Left renal pelvis (tissue), 4 donors: ENCODE measurements at places on chromosomes 3 and 15. TPM values are rescaled to one million over a fixed set of nuclear protein-coding genes. Genes with fewer than 3 reads are reported as not detected.

Gene MYZAP
- 5.2 TPM for polyA plus RNA-seq

Gene ASB14
- 0.49 TPM for polyA plus RNA-seq

DNA sequence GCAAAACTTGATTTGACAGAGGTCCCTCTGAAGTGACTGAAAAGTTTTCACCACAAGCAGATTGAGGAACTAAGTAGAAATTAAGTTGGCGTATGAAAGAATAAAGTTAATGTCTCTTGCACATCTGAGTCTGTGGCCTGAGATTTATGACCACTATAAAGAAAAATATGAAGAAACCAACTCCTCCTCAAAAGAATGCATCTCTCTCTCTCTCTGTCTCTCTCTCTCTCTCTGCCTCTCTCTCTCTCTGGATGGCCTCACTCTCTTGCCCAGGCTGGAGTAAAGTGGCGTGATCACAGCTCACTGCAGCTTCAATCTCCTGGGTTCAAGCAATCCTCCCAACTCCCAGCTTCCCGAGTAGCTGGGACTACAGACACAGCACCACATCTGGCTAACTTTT lies 55.2 kb downstream of the RPL22L1 start:
- no peak for DNase-seq

- DNase-seq, result no peak
Observed at GRCh38 chr15:93359425-93360131, 270.6 kb upstream of the RGMA start.

Gene ARPP21
- 1.6 TPM for polyA plus RNA-seq

Gene DNAH12
- polyA plus RNA-seq, result 2.0 TPM

DNA sequence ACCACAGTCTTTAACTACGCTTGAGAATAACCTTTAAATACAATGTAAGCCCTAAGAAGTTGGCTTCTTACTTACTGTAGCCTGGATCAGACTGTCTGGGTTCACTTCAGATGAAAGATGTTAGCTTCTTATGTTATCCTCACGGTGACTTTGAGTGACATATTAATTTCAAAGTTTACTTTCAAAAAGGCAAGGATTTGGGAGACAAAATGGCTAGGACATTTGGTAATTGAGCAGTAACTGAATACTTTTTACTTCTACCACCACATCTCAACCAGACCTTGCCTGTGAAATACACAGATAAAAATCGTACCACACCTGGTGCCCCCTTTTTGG lies 36.0 kb upstream of the BNIP2 start:
- no peak for DNase-seq

Gene IMPG2
- polyA plus RNA-seq, result 0.70 TPM

DNA sequence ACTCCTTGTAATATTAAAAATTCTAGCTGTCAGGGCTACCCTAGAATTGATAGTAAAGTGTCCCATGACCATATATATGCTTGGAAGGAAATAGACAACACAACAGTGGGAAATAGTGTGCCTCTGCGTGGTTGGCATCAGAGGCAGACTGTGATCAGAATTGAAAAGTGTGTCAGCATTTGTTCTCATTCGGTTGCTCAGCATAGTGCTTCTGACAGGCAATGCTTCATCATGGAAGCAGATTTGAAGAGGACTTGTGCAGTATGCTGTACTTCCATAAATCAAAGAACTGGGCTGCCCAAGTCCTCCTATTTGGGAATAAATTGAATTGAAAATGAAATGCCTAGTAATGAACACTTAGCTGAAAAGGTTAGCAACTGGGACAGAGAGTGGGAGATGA lies 435.7 kb downstream of the DIPK2A start:
- no peak for DNase-seq

DNA sequence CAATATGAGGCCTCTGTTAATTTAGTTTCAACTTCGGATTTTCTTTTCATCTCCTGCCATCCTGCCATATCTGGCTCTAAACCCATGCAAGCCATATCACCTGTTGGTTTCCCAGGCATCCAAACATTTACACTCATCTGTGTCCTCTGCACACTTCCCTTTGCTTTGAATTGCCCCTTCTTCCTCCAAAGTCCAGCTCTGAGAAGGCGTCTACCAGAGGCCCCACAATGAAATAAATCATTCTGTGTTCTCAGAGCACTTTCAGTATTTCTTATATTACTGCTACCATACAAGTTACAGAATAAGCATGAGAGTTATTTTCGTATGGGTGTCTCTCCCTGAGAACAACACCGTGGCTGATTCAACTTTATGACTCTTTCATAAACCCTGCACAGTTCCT lies 12.9 kb upstream of the ABHD17C start:
- DNase-seq, result no peak

GRCh38 chr3:33773637-33774036 lies 24.8 kb upstream of the PDCD6IP start:
- no peak for DNase-seq

DNA sequence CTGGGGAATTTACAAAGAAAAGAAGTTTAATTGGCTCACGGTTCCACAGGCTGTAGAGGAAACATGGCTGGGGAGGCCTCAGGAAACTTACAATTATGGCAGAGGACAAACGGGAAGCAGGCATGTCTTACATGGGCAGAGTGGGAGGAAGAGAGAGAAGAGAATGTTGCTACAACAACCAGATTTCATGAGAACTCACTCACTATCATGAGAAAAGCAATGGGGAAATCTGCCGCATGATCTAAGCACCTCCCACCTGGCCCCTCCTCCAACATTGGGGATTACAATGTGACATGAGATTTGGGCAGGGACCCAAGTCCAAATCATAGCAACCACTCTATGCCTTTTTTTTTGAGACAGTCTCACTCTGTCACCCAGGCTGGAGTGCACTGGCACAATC lies 28.8 kb downstream of the PCNP start:
- no peak for DNase-seq

GRCh38 chr3:128322030-128323022 lies 144.4 kb downstream of the DNAJB8 start:
- DNase-seq, result no peak

GRCh38 chr3:189638276-189639031 lies 7.3 kb downstream of the TP63 start:
- no peak for DNase-seq

DNA sequence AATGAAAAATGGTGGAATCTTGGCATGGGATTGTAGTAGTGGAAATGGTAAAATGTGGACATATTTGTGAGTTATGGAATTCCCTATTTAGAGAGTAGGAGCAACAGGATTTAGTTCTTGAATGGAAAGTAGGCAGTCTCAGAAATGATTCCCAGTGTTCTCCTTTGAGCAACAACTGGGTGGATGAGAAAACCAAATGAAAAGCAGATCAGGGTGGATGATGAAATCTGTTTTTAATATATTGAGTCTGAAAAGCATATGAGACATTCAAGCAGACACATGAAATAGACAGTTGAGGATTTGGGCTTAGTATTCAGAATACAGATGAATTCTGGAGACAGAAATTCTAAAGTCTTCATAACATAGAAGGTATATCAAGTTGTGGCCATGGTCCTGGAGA lies 451.3 kb downstream of the LPP start:
- DNase-seq, result no peak

GRCh38 chr3:23720885-23721284 lies 84.9 kb upstream of the UBE2E1 start:
- no peak for DNase-seq

DNA sequence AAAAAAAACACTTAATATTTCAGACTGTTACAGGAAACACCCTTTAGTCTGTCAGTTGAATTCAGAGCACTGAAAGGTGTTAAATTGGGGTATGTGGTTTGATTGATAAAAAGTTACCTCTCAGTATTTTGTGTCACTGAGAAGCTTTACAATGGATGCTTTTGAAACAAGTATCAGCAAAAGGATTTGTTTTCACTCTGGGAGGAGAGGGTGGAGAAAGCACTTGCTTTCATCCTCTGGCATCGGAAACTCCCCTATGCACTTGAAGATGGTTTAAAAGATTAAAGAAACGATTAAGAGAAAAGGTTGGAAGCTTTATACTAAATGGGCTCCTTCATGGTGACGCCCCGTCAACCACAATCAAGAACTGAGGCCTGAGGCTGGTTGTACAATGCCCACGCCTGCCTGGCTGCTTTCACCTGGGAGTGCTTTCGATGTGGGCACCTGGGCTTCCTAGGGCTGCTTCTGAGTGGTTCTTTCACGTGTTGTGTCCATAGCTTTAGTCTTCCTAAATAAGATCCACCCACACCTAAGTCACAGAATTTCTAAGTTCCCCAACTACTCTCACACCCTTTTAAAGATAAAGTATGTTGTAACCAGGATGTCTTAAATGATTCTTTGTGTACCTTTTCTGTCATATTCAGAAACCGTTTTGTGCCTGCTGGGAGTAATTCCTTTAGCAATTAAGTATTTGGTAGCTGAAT lies 17.9 kb downstream of the TMEM43 start:
- no peak for DNase-seq

GRCh38 chr3:47413751-47414150 lies 32.9 kb downstream of the PTPN23 start:
- DNase-seq, result no peak

Gene GCNT3
- polyA plus RNA-seq, result 0.56 TPM

Gene KBTBD8
- polyA plus RNA-seq, result 1.3 TPM

Gene ADAMTS17
- 2.1 TPM for polyA plus RNA-seq

DNA sequence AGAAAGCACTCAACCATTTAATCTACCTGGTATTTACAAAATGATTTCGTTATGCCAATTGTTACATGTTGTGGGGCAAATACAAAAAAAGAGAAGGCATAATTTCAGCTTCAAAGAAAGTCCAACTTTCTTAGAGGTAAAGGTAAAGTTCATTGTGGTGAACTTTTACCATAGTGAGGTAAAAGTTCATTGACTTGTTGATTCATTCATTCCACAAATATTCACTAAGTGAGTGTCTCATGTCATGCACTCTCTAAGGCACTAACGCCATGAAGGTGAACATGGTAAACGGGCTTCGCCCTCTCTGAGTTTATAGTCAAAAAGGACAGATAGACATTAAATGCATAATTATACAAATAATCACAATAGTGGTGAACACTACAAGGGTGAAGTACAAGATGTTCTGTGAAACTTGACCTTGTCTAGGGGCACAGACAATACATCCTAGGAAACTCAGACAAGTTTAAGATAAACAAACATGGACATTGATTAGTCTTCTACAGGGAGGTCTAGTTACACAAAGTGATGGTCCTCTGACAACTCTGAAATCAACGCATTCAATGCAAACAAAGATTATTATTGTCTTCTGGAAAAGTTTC lies 378.6 kb downstream of the MAGI1 start:
- DNase-seq, result no peak

Gene AP3B2
- polyA plus RNA-seq, result 2.0 TPM

DNA sequence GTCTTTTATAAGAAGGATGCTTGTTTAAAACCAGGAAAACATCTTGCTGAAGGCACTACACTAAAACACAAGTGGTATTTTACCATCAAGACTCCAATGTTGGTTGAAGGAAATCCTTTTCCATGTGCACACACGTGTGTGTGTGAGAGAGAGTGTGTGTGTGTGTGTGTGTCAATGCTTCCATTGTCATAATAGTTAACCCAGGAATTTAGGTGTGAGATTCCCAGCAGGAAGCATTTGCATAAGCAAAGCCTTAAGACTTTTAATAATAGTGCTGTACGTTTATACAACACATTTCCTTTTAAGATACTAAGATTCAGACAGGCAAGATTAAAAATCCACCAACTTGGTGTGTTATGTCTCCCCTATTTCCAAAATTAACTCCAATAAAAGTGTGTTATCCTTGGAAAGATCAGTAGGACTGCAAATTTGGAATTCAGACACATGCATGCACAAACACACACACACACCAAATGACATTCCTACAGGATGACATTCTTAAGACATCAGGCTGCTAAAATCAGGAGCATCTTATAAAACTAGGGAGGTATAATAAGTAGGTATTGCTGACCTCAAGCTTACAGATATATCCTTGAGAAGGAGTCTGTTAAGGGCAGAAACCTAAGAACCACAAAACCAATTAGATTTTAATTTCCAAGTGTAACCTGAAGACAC lies 18.3 kb downstream of the LMCD1 start:
- no peak for DNase-seq

GRCh38 chr3:174812172-174812862 lies 46.8 kb upstream of the NAALADL2 start:
- no peak for DNase-seq

DNA sequence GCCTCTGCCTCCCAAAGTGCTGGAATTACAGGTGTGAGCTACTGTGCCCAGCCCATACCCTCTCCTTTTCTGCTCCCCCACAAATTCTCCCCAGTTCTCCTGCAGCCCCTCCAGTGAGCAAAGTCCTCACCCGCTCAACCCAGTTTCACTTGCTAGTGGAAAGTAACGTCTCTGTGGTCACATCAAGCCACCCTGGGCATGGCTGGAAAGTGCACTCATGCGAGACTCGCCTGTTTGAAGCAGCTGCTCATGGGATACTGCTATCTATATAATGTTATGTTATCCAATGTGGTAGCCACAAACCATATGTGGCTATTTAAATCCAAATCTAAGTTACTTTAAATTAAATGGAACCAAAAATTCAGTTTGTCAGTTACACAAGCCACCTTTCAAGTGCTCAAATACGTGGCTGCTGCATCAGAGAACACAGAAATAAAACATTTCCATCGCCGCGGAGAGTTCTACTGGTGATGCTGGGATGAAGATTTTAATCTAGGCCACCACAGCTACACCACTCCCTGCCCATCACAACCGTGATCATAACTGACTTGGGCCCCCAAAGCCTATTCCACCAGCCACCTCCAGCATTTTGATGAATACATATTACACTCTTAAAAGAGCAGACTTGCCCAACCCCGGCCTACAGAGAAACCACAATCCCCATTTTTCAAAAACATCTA lies 119.4 kb downstream of the LIPC start:
- no peak for DNase-seq

GRCh38 chr3:4015426-4015825 lies 216.2 kb downstream of the LRRN1 start:
- no peak for DNase-seq

- no peak for DNase-seq
Observed at GRCh38 chr15:43934480-43934879, 107.7 kb downstream of the WDR76 start.

- DNase-seq, result no peak
Observed at GRCh38 chr3:166799-167198, 29.8 kb upstream of the CHL1 start.

Gene TUSC7
- polyA plus RNA-seq, result not detected

Gene GPR87
- polyA plus RNA-seq, result 0.14 TPM

GRCh38 chr3:2172561-2173171 lies 74.0 kb downstream of the CNTN4 start:
- DNase-seq, result no peak

GRCh38 chr3:48301800-48302166 lies 31.7 kb downstream of the SPINK8 start:
- no peak for DNase-seq

Gene LEKR1
- 0.59 TPM for polyA plus RNA-seq

- no peak for DNase-seq
Observed at GRCh38 chr15:26634319-26634718, 138.5 kb downstream of the GABRB3 start.

DNA sequence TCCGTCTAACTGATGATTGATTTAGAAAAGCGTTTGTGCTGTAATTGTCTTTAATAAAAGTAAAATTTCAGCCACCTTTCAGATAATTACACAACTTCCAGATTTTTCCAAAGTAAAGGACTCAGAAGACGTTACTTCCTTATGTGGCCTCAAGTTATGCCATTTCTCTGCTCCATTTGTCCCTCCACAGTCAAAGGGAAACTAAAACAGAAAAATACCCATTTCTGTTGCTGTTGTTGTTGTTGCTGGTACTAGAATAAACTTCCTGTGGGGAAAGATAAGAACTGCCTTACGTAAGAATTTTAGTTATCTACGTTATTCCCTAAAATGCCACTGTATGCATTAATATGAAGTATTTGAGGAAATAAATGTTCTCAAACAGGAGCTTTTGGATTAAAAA lies 153.9 kb downstream of the P3H2 start:
- DNase-seq, result no peak

Gene CHRD
- 13.3 TPM for polyA plus RNA-seq
